ENCODE measurements at places on chromosomes 2 and 18.

DNA sequence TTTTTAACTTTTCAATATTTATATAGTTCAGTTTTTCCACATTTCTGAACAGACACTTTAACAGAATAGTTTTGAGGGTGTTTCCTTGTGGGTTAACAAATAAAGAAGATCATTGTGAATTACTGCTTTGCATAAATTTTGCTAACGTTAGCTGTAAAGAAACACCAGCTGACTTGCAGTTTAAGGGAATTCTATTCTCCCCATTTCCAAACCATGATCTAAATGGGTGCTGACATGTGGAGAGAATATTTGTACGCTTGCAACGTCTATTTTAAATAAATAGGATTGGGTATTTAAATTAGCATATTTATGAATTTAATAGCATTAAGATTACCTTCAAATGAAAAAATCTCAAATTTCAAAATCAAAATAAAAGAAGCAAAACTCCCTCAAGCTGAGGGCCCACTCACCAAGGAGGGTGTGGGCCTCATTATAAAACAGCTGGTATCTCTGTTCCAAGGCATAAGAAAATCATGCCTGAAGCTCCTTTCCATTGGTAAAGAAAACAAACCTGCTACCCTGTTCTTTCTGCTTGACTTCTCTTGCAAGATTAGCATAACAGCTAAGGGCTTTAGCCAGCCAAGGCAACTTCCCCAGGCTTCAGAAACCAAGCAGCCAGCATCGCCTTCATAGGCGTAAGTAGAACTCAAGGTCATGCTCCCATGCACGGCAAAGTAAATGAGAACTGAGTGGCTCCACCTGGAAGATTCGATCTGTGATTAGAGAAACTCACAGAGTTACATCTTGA is 3.2 kb downstream of the MRO start:
- DNase-seq, result peak; percentile 29

- peak; percentile 84 for DNase-seq
These were observed 8.8 kb downstream of the RTP5 start for GRCh38 chr2:241877989-241878970.

GRCh38 chr2:196743165-196743564 is 56.3 kb downstream of the GTF3C3 start:
- no peak for DNase-seq

- DNase-seq, result no peak
These were observed 53.7 kb downstream of the EMX1 start for GRCh38 chr2:72971036-72971435.

- peak; percentile 80 for DNase-seq
These were observed 253.4 kb downstream of the ETAA1 start for GRCh38 chr2:67650291-67651133.

GRCh38 chr2:37527361-37527760 is 144.1 kb downstream of the CDC42EP3 start:
- DNase-seq, result no peak

DNA sequence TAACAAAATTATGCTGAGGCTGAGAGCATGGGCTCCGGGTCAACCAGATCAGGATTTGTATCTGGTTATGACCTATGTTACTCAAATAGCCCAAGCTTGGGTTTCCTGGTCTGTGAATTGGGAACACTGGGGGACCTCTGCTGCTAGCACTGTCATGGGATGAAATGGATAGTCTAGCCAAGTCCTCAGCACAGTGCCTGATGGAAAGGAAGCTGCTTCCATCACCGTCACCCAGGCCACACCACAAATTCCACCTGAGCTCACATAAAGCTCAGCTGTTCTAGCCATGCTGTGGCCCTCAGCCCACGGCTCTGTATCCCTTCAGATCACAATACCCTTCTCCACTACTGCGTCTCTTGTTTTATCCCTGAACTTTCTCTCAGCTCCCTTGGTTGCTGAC is 179.6 kb upstream of the SP5 start:
- DNase-seq, result no peak

- DNase-seq, result no peak
These were observed 195.7 kb upstream of the TFPI start for GRCh38 chr2:187749804-187750431.

- no peak for DNase-seq
These were observed 453.7 kb downstream of the CNTNAP5 start for GRCh38 chr2:124478761-124479160.

GRCh38 chr18:63894106-63894772 is 6.7 kb downstream of the SERPINB2 start:
- no peak for DNase-seq

DNA sequence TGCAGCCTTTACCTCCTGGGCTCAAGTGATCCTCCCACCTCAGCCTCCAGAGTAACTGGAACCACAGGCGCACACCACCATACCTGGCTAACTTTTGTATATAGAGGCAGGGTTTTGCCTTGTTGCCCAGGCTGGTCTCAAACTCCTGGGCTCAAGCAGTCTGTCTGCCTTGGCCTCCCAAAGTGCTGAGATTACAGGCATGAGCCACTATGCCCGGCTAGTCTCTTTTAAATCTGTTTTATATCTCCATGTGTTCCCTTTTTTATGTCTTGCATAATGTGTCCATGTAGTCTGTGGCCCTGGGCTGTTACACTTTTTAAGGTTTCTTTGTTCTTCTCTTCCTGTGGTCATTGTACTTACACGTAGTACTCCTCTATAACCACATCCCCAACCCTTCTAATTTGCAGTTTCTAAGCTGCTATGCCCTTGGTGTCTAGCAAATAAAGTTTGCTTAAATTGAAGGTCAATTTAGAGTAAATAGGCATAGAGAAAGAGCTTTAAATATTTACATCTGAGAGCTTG is 168.2 kb downstream of the MCFD2 start:
- no peak for DNase-seq

- DNase-seq, result peak; percentile 53
These were observed at the start of gene FAM110C for GRCh38 chr2:46471-47345. Gene FAM110C, minus strand, starts transcription at chr2:46505. Its CDS starts 120 bp downstream, at chr2:46385.

GRCh38 chr2:6982449-6982848 is 65.2 kb downstream of the RNF144A start:
- no peak for DNase-seq

DNA sequence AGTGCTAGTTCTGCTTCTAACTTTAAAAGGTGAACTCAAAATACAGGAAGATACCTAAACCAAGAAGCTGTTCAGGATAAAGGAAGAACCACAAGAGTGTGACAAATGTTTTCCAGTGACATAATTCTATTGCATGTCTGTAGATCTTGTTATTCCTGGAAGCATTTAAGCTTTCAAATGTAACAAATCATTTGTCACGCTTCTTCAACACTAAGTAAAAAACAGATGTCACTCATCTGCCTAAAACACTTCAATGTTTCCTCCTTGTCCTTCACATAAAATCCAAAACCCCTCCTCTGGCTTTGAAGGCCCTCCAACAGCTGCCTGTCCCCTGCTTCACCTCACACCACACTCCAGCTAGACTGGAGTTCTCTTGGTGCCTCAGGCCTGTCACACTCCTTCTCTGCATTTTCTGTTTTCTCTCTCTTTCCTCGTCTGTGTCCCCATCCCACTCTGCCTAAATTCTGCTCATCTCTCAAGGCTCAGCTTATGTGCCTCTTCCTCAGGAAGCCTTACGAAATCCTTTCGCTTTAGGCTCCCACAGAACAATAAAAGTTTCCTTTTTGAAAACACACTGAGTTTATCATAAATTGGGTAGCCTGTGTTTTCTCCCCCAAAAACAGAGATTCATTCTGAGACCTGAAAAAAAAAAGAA is 6.4 kb upstream of the CLEC4F start:
- DNase-seq, result no peak

DNA sequence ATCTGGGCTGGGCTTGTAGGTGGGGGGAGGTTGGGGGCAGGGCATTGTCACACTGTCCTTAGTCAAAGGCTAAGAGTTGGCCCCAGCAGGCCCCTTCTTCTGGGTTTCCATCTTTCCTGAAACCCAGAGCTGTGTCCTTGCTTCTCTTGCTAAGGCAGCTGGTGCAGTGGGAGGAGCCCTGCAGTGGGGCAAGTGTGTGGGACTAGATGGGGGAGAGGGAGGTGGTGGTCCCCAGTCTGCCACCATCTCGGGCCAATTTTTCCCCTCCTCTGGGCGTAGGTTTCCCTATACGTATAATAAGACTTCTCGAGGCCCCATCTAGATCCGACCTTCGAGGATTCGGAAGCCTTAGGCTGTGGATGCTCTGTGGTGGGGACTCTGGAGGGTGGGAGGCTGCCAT is 3.5 kb downstream of the KCNF1 start:
- DNase-seq, result no peak

DNA sequence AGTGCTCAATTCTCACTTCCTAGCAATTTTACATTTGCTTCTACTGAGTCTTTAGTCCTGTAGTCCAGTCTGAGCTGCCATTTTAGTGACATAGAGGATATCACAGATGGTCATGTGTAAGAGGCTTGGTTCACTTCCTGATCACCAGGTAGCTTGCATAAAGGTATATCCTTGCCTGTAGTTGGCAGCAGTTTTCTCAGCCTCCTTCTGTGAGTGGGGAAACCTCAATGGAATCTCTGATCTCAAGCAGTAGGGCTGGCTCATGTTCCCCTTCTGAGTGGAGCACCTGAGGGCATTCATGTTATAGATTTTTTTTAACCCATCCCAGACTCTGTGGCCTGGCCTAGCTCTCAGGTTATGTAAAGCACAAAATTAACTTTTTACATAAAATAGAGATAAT is 278.4 kb downstream of the RDH14 start:
- DNase-seq, result no peak

DNA sequence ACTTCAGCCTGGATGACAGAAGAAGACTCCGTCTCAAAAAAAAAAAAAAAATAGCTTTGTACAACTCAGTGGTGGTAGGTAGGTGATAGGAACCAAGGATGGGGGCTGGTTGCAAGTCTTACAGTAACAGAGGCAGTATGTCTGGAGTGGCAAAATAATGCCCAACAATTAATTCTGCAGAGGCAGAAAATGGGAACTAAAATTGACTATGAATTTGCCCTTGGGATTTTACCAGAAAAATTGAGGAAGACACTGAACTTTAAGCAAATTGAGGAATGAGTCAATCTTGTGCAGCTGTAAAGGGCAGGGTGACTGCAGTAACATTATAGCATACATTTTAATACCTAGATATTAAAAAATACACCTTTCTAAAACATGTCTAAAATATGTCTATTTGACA is 292.1 kb upstream of the FBXO11 start:
- DNase-seq, result no peak

DNA sequence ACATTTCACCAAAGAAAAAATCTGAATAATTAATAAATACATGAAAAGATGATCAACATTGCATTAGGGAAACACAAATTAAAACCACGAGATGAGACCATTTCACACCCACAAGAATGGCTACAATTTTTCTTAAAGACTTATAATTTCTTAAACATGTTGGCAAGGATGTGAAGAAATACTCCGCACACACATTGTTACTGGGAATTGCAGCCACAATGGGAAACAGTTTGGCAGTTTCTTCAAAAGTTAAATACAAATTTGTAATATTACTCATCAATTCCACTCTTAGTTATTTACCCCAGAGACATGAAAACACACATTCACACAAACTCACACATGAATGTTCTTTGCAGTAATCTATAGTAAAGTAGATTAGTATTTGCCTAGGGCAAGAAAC is 363.3 kb upstream of the SMIM21 start:
- DNase-seq, result no peak

DNA sequence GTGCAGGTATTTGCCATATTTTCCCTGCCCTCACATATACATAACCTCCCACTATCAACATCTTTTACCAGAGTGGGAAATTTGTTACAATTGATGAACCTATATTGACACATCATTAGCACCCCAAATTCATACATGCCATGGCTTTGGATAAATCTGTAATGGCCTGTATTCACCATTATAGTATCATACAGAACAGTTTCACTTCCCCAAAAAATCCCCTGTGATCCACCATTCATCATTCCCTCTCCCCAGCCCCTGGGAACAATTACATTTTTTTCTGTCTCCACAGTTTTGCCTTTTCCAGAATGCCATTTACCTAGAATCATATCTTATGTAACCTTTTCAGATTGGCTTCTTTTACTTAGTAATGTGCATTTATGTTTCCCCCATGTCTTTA is 494.5 kb downstream of the RNF144A start:
- no peak for DNase-seq

GRCh38 chr2:49714454-49714853 is 560.1 kb upstream of the FSHR start:
- no peak for DNase-seq

- DNase-seq, result no peak
These were observed 166.9 kb downstream of the GLI2 start for GRCh38 chr2:120902592-120902991.

DNA sequence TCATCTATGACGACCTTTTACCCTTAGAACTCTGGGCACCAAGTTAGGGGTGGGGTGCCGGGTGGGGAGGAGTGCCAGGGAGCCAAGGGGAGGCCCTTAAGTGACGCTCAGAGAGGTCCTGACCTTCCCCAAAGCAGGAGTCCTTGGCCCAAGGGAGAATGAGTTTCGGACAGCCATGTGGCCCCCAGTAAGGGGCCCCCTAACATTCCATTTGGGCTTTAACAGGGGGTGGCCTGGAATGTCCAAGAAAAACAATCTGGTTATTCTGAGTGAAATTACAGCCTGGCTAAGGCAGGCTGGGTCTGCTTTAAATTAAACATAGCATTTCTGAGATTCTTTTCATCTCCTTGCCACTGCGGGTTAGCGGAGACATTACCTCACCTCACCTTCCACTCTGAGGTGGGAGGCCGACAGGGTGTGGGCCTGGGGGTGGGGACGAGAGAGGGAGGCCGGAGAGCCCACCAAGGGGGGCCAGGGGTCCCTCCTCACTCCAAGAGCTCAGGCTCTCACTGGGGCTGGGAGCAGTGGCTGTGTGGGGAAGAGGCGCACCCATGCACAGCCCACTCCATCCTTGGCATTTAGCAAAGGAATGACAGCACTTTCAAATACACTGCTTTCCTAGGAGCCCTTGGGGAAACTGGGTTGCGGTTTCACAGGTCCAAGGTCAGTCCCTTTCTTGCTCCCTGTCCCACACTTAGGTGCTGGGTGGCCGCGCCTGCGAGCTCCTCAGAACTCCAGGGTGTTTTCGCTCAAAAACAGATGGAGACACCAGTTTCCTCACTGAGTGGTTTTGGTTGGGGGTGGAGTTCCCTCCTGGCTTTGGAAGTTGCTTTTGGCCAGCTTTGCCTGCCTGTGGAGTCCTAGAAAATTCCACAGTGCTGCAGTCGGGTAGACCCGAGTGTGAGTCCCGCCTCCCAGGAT is 107.4 kb downstream of the POLR1A start:
- DNase-seq, result peak; percentile 23

GRCh38 chr18:78621141-78621755 is 358.4 kb upstream of the SALL3 start:
- no peak for DNase-seq

- no peak for DNase-seq
These were observed 377.5 kb downstream of the OSR1 start for GRCh38 chr2:18980786-18981430.

DNA sequence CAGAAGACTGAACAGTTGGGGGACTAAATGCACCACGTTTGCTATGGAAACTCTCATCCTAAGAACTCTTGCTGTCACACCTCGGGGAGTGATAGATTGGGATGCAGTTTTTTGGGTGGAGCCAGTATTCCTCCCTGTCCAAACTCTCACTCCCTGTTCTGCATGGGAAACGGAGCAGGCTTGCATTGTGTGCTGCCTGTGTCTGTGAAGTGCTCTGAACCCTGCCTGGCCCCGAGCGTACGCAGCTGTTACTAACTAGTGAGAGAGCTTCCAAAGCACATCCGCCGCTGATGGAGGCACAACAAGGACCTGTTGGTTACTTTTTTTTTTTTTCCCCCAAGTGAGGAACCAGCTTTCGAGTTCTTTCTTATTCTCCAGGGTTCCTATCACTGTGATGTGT is 195.5 kb downstream of the ANAPC1 start:
- no peak for DNase-seq

Data from Ammon's horn (tissue), 1 donor.